GM13977 (cell line): ENCODE measurements at places on chromosomes 5 and 9.

DNA sequence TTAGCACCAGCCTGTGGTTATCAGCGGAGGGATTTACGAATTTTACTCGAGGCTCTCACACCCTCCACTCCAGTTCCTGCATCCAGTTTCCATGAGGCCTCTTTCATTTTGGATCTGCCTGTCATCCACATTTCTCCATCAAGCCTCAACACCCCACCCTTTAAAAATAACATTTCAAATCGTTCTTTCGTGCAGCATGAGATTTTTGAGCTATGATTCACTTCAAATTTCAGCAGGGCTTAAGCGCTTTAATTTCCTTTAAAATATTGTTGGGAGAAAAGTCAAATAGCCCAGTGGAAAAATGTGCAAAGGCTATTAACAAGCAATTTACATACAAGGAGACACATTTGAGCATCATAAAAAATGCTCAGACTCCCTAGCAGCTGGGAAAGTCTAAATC, 103.2 kb downstream of the MSX2 start:
- DNase-seq: no peak

GRCh38 chr5:127447827-127448226, 69.6 kb upstream of the PRRC1 start:
- no peak for DNase-seq

DNA sequence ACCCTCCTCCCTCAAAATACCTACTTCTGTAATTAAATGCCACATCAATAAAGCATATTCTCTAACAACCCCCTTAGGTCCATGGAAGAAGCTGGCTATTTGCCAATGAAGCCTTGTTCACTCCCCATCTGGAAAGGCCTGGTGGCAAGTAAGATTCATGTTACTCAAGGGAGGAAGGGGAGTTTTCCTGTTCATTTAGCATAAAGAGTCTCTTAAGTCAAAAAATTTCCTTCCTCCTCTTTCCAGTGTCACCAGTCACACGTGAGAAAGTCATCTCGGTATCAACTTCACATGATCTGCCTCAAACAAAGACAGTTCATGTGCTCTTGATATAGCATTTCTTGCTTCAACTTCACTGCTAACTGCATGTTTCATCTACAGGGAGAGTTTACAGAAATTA, 32.7 kb upstream of the RIC1 start:
- DNase-seq: no peak

GRCh38 chr9:104022083-104022482, 72.0 kb upstream of the SMC2 start:
- no peak for DNase-seq

DNA sequence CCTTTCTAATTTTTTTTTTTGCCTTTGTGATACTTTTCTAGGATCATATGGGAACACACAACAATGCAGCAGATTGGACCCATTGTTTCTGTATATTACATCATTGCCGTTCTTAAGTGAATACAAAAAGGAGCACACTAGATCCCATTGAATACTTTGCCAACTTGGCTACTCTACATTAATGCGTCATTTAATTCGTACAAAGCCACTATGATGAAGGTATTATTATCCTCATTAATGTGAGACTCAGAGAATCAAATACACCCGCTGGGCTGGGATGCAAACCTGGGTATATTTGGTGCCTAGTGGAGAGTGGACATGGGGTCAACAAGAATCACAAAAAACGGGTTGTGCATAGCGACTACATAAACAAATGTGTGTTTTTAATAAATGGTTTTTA, 31.9 kb downstream of the OR2K2 start:
- DNase-seq: no peak

DNA sequence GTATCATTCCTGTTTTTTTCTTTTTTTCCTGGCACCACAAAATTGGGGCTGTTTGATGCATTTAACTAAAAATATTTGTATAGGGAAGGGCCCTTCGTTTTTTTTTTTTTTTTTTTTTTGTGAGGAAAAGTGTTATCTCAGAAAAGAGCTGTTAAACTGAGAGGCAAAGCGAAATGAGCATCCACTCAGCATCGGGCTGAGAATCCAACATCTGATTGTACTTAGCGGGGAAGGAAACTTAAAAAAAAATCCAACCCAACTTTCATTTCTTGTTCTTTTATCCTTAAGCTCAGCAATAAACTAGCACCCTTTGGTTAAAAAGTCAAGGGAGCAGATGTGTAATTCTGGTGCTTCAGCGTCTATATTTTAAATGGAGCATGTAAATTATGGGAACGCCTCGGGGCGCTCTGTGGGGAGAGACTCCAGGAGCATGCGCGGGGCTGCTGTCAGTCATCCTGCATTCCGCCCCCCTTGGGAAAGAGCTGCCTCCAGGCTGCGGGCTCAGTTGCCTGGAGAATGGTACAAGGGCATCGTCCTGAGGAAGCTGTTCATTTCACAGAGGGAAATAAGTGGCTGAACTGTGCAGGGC, 33.3 kb downstream of the DMRT2 start:
- no peak for DNase-seq

DNA sequence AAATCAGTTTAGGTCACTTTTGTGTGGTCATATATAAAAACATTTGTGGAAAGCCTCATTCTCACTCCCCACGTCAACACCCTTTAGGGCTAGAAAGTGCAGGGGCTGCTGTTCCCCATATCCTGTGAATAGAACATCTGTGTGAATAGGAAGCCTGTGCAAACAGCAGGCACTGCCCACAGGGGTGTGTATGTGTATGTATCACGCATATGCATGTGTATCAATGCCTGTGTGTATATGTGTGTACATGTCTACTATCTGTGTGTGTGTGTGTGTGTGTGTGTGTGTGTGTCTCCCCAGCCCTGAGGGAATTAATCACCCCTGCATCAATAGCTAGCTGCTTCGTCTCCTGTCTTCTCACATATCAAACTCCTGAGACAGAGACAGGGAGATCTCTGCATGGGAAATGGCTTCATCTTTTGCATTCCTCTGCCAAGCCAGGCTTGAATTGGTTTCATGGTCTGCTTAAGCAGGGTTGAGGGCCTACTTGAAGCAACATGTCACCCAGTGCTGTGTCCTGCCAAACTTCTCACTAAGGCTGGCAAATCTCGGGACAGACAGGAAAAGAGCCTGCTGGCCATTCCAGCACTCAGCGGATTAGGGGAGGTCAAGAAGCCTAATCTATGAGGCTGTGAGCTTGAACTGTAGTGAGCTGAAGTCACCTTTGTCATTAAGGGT, 265.8 kb downstream of the ADAMTSL1 start:
- no peak for DNase-seq

GRCh38 chr5:134510970-134511795, 14.3 kb upstream of the JADE2 start:
- no peak for DNase-seq

- no peak for DNase-seq
Measured at GRCh38 chr5:132462856-132463745, 27.5 kb downstream of the IRF1 start.

DNA sequence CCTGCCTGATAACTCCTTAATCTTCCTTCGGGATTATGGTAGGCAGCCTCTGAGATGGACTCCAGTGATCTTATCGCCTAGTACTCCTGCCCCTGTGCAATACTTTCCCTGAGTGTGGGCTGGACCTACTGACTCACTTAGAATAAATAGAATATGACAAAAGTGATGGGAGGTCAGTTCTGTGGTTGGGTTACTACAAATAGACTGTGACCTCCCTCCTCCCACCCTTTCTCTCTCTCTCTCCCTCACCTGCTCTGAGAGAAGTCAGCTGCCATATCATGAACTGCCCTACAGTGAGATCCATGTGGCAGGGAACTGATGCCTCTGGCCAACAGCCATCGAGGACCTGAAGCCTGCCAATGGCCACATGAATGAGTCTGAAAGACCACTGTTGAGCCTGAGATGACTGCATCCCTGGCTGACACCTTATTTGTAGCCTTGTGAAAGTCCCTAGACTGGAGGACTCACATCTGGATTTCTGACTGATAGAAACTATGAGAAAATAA, 31.7 kb downstream of the NRG2 start:
- peak; percentile 51 for DNase-seq

- DNase-seq: no peak
Measured at GRCh38 chr5:178439493-178440180, 150.6 kb downstream of the COL23A1 start.
